ENCODE measurements at places on chromosomes 2 and 18.

- DNase-seq = no peak
Measured at GRCh38 chr2:28035816-28036215, 145.3 kb downstream of the BABAM2 start.

GRCh38 chr2:14960686-14961324, 328.3 kb downstream of the LRATD1 start:
- no peak for DNase-seq

DNA sequence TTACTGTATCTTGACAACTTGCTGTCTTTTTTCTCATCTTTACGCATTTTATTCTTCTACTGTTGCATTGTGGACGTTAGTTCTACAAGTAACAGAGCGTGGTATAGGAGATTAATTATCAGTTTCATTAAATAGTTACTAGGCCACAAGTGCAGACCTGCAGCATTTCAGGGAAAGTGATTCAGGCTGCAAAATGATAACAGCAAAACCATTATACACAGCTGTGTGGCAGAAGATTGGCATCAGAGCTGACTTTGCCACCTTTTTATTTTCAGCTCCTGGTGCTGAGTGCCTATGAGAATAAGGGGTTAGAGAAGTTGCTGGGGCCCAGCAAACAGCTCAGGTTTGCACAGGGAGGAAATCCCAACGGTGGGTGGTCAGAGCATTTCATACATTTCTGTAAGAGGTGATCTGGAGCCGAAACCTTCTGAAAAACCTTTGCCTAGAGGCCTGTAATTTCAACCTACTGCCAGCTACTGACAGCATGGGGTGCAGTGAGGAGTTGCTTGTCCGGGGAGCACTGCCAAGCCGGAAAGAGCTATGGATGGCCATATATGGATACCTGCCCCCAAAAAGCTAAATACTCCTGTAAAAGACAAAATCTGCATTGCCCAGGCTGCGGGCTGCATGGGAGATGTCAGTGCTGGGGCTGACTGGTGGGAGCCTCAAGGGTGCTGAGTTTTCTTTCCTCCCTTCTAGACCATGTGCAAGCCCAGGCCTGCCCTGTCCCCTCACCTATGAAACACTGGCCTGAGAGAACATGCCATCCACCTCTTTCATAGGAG, 2.7 kb upstream of the CCBE1 start:
- DNase-seq = no peak

DNA sequence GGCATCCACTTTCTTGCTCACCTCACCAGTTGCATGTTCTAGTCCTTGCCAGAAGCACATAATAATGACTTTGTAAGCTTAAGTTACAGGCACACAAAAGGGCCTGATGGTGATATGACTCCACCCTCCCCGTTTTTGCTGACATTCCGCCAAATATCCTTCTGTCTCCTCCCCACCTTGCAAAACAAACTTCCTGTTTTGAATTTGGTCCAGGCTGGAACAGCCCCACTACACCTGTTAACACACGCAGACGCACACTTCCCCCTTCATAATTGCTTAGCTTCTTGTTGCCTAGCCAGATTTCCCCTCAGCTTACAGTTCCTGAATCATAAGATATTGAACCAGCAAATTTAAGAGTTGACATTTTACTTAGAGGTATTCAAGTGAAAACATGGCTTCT, at the start of gene MGAT5:
TSS of gene MGAT5 (plus strand) at position 269 of the 400 bp plus-strand sequence. CDS start 332 bp downstream, outside the sequence.
- DNase-seq = no peak

DNA sequence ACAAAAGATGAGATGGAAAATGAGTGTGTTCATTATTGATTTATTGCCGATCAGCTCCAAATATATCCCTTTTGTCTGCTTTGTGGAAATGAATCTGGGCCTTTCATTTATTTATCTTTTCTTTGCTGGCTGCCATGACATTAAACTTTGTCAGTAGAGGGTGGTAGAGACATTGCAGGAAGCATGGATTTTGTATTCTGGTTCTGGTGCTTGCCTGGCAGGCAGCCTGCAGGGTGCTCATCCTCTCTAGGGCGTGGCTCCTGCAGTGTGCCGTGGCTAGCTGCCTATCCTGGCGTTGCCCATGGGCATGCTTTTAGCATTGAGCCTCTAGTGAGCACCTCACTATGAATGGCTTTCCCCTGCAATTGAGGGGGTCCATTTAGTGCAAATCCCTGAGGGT, 593.1 kb downstream of the RNF144A start:
- DNase-seq = no peak

GRCh38 chr2:196607073-196607472, 32.4 kb upstream of the CCDC150 start:
- no peak for DNase-seq

DNA sequence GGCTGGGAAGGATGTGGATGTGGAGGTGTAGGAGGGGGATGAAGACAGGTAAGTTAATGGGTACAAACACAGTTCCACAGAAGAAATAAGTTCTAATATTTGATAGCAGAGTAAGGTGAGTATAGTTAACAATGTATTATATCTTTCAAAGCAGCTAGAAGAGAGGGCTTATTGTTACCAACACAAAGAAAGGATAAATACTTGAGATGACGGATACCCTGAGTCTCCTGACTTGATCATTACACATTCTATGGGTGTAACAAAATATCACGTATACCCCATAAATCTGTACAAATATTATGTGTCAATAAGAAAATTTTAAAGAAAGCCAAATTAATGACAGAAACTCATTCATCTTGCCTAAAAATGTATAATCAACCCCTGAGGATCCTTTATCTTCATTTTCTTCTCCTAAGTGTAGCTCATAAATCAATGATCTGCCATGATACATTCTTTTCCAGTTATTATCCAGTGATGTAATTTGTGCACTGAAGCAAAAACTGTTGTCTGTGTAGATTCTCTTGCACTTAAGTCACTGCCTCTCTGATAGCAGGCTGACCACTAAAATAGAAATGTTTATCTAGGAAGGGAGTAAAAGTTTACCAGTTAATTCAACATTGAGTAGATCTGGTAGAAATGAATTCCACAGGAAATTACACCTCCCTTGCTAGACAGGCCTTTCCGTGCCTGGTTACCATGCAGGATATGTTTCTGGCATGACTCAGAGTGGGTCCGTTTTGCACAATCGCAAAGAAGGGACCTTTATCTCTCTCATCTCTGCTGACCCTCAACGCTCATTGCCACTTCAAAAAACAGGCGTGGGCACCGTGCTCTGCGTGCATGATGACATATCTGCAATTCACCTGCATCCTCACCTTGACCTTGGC, 249.7 kb upstream of the NCKAP5 start:
- no peak for DNase-seq

DNA sequence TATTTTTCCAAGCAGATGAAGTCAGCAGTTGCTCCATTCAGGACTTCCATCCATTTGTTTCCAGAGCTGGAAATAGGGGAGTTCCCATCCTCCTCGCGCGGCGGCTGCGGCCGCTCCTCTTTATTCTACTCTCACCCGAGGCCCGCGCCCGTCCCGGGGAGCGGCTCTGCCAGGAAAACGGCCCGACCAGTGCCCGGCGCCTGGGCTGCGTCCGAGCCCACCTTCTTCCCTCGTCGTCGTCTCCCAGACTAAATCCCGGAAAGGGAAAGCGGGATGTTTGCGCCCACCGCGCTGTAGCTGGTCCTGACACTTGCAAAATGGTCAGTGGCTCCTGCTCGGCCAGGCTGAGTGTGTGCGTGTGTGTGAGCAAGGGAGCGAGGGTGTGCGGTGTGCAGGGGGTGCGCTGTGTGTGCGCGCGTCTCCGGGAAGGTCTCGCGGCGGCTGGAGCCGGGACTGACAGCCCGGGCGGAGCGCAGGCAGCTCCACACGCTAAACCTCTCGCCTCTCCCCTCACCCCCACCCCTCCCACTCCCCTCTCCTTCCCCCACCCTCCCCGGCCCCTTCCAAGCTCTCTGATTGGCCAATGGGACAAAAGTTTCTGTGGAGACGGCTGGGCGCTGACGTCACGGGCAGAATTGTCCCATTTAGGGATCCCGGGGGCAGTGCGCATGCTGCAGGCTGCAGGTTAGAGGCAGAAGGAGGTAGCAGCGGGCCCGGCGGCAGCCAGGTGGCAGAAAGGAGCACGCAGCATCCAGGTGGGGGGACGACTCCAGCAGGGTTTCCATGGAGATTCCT, at the start of gene NOL4:
TSS of gene NOL4 (minus strand) at position 491 of the 795 bp plus-strand sequence. CDS start 1,660 bp downstream, outside the sequence.
- DNase-seq = peak; percentile 99

DNA sequence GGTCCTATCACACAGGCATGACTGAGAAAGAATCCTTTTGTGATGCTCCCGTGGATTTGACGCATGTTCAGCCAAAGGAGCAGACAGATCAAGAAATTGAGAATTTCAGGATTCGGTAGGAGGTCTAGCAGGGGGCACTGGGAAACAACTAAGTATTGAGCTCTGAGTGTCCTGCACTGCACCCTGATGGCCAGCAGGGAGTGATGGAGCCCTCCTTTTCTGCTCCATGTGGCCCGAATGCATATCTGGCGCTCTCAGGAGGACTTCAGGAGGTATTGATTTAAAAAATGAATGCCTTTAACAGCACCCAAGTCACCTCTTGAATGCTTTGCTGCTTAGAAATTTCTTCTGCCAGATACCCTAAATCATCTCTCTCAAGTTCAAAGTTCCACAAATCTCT, 58.0 kb downstream of the ZNF519 start:
- peak; percentile 69 for DNase-seq
